ENCODE measurements at places on chromosomes 5 and 9.
A peak's percentile ranks its signal among the peaks of the same experiment; 100 is the strongest.

- no peak overlapping the region for H3K27ac ChIP-seq
- H3K36me3 ChIP-seq, result no peaks in the 10 kb centered on the region
- DNase-seq, result no peak
- no peaks in the 10 kb centered on the region for H3K27me3 ChIP-seq
- no peak overlapping the region for H3K4me3 ChIP-seq
These were observed 28.4 kb downstream of the PSAT1 start for GRCh38 chr9:78325343-78325742.

- no peaks in the 10 kb centered on the region for H3K27me3 ChIP-seq
- H3K4me1 ChIP-seq, result peaks cover 7% of the 10 kb centered on the region
- no peaks in the 10 kb centered on the region for H3K36me3 ChIP-seq
- H3K4me3 ChIP-seq, result no peak overlapping the region
- DNase-seq, result no peak
These were observed 77.0 kb upstream of the SEMA6A start for GRCh38 chr5:116651653-116652052.

- no peak overlapping the region for H3K4me3 ChIP-seq
- H3K27ac ChIP-seq, result no peak overlapping the region
- H3K4me1 ChIP-seq, result no peaks in the 10 kb centered on the region
- H3K27me3 ChIP-seq, result no peaks in the 10 kb centered on the region
- H3K36me3 ChIP-seq, result no peaks in the 10 kb centered on the region
These were observed 179.3 kb downstream of the ALDH1A1 start for GRCh38 chr9:72773570-72773969.

GRCh38 chr9:6959270-6960000 is 201.7 kb downstream of the KDM4C start:
- H3K4me3 ChIP-seq, result no peak overlapping the region
- no peak overlapping the region for H3K27ac ChIP-seq
- no peak for DNase-seq
- no peaks in the 10 kb centered on the region for H3K27me3 ChIP-seq
- H3K4me1 ChIP-seq, result no peaks in the 10 kb centered on the region

GRCh38 chr5:129382921-129383672 is 77.0 kb upstream of the ADAMTS19 start:
- H3K4me1 ChIP-seq, result no peaks in the 10 kb centered on the region
- no peak overlapping the region for H3K27ac ChIP-seq
- no peaks in the 10 kb centered on the region for H3K27me3 ChIP-seq
- H3K36me3 ChIP-seq, result no peaks in the 10 kb centered on the region

DNA sequence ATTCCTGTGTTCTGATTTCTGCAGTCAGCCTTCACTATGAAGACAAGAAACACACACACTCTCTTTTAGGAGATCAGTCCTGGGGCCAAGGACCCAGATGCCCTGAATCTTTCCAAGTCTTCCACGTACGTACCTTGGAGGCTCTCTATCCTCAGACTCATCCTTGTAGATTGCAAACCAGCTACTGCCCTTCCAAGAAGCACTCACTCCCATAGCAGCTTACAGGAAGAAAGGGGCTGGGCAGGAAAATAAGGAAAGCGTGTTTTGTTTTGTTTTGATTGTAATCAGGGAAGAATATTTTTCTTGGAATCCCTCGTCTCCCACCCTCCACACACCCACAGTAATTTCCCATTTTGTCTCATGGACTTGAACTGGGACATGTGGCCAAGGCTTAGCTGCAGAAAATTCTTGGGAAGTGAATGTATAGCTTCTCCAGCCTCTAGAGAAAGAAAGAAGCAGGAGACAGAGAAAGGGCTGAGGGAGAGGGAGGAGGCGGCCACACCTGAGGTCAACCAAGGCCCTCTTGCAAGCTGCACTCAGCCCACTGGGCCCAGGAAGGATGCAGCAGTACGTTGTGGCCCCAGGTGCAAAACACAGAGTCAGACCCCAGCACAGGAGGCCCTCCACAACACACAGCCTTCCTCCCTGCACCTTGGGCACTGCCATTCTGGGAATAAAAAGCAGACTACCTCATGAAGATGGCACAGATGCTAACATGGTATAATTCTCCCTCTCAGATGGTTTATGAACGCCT is 29.9 kb downstream of the IRX2 start:
- H3K27me3 ChIP-seq, result no peaks in the 10 kb centered on the region
- H3K36me3 ChIP-seq, result no peaks in the 10 kb centered on the region
- no peaks in the 10 kb centered on the region for H3K4me1 ChIP-seq
- DNase-seq, result peak; percentile 58
- H3K27ac ChIP-seq, result no peak overlapping the region

DNA sequence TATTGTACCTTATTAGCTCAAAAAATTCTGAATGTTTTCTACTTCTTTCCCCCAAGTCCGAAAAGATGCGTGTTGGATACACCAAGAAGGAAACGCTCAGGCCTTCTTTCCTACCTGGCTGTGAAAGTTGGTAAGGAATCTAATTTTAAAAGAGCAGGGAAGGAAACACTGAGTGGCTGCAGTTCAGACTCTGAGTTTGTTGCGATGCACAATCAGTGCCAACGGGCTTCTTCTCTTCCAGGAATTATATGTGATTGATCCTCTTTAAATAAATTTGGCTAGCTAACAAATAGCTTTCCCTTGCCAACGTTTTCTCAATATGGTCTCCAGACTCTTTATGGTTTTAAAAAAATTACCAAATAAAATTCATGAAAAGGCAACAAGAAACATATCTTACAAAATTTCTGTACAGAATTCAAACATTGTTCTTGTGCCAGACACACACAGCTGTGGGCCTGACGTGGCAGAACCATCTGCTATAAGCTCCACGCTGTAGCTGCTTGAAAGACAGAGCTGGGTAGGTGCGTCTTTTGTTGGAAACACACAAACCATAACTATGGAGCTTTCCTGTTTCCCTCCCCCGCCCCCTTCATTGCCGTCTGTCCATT is 493.1 kb downstream of the ZNF608 start:
- H3K4me1 ChIP-seq, result no peaks in the 10 kb centered on the region
- no peaks in the 10 kb centered on the region for H3K36me3 ChIP-seq
- H3K4me3 ChIP-seq, result no peak overlapping the region
- no peaks in the 10 kb centered on the region for H3K27me3 ChIP-seq

DNA sequence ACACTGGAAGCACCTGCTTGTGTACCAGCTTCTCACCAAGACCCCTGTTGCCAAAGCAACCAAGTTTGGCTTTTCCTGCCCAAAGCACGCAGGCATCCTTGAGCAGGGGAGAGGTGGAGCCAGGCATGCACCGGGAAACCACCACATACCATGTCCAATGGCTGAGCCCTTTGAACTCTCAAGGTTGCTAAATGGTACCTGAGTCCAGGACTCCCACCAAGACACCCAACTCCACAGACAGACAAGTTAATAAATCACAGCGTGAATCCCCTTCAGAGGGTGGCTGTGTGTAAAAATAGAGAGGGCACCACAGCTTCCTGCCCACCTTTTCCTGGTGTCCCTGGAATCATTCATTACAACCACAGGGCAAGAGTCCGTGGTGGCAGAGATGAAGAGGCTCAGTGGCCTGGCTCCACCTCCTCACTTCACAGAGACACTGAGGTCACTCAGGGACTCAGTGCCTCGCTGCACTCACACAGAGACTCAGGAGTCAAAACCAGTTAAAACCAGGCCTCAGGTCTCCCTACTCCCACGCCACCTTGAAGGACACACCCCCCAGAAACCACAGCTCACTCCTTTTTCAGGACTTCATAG is 143.7 kb downstream of the C5orf15 start:
- no peak overlapping the region for H3K27ac ChIP-seq
- H3K27me3 ChIP-seq, result no peaks in the 10 kb centered on the region
- no peak overlapping the region for H3K4me3 ChIP-seq
- H3K4me1 ChIP-seq, result no peaks in the 10 kb centered on the region

DNA sequence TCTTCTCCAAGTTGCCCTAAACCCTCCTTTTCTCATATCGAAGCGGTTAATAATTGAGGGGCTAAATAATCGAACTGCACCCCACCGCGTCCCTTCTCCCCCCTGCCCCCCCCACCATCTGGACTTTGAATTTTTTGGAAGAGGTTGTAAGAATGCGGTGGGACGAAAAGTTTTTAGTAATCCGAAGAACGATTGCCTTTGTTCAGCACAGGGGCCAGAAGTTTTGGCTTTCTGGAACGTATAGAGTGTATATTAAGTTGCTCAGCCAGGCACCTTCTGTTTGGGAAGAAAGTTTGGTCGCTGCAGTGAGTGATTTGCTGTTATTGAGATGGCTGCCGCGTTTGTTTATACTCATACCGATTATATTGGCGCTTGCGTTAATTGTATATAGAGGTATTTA is 518 bp downstream of the ERBIN start:
- no peak for DNase-seq
- H3K36me3 ChIP-seq, result no peaks in the 10 kb centered on the region
- peak overlapping the region; percentile 67 for H3K4me3 ChIP-seq
- H3K27me3 ChIP-seq, result no peaks in the 10 kb centered on the region

DNA sequence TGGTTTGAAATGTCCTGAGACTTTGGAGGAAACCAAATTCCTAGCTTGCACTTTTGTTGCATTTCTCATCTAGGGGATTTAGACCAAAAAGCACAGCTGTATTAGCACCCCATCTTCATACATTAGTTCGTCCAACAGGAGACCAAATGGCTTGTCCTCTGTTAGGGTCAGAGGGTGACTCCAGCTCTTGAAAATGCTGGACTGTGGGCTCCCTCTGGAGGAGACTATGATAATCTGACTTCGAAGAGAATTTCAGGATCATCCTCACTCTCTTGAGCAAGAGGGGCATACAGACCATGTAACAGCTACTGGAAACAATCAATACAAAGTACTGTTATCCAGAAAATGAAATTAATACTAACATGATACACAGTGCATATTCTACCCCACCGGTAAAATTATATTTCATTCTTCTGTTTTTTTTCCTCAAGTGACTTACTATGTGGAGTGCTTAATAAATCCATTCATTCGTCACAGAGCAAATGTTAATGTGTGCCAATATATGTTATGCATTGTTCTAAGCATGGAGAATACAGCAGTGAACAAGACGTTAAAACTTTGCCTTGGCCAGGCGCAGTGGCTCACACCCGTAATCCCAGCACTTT is 63.7 kb upstream of the PPP2CA start:
- H3K36me3 ChIP-seq, result no peaks in the 10 kb centered on the region
- H3K4me3 ChIP-seq, result no peak overlapping the region
- DNase-seq, result no peak
- no peak overlapping the region for H3K27ac ChIP-seq
- no peaks in the 10 kb centered on the region for H3K27me3 ChIP-seq

DNA sequence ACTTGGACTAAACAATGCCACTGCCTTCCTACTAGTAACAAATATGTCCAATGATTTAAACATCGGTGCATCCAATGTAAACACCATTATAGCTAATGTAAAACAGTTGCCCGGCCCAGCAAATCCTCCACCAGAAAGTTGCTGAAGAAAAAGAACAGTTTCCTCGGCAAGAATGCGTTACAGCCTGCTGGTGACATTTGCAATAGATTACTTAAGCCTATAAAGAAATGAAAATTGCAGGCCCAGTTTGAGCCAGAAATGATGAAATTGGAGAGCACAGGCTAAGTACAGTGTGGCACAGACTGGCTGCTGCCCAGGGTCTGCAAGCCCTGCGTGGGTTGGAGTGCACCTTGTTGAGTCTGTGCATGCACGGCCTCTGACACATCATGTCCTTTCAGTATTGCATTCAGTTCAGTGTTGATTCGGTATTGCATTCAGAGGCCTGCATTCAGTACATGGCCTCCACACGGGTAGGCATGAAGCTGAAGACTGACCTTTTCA is 406.0 kb upstream of the KLF4 start:
- H3K4me3 ChIP-seq, result no peak overlapping the region
- H3K27me3 ChIP-seq, result no peaks in the 10 kb centered on the region

- no peak overlapping the region for H3K27ac ChIP-seq
- H3K4me1 ChIP-seq, result no peaks in the 10 kb centered on the region
- no peak overlapping the region for H3K4me3 ChIP-seq
- H3K36me3 ChIP-seq, result no peaks in the 10 kb centered on the region
- no peak for DNase-seq
- H3K27me3 ChIP-seq, result no peaks in the 10 kb centered on the region
These were observed 77.3 kb downstream of the UBE2QL1 start for GRCh38 chr5:6525910-6526309.

- DNase-seq, result peak; percentile 74
- no peak overlapping the region for H3K4me3 ChIP-seq
- H3K27ac ChIP-seq, result peak overlapping the region; percentile 20
- H3K36me3 ChIP-seq, result no peaks in the 10 kb centered on the region
- no peaks in the 10 kb centered on the region for H3K27me3 ChIP-seq
These were observed 43.3 kb upstream of the TJP2 start for GRCh38 chr9:69130456-69131441.

DNA sequence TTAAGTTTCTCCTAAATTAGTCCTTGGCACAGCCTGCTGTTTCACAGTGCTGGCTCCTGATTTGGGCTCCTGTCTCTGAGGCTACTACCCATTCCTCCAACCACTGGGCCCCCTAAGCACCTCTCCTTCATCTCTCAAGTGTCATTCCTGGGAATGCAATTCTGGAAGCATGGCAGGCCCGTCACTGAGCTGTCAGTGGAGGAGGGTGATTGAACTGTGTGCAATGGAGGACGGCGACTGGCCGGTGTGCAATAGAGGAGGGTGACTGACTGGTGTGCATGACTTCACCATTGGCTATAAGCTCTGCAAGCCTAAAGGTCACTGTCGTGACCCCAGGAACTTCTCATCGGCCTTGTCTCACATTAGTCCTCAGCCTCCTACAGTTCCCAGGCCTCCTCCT is 12.4 kb upstream of the IL17B start:
- H3K36me3 ChIP-seq, result no peaks in the 10 kb centered on the region
- H3K4me3 ChIP-seq, result no peak overlapping the region
- DNase-seq, result no peak
- no peaks in the 10 kb centered on the region for H3K27me3 ChIP-seq

- H3K27ac ChIP-seq, result no peak overlapping the region
- no peak for DNase-seq
- no peak overlapping the region for H3K4me3 ChIP-seq
These were observed 241.4 kb downstream of the DRD1 start for GRCh38 chr5:175202463-175203068.

DNA sequence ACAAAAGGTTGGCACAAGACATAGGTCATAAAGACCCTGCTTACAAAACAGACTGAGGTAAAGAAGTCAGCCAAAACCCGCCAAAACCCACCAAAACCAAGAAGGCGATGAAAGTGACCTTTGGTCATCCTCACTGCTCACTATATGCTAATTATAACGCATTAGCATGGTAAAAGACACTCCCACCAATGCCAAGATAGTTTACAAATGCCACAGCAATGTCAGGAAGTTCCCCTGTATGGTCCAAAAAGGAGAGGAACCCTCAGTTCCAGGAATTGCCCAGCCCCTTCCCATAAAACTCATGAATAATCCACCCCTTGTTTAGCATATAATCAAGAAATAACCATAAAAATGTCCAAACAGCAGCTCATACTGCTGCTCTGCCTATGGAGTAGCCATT is 27.7 kb downstream of the MLLT3 start:
- no peaks in the 10 kb centered on the region for H3K27me3 ChIP-seq
- H3K4me1 ChIP-seq, result peaks cover 25% of the 10 kb centered on the region
- H3K36me3 ChIP-seq, result no peaks in the 10 kb centered on the region
- H3K4me3 ChIP-seq, result no peak overlapping the region

GRCh38 chr5:66139318-66139712 is 4.8 kb upstream of the SREK1 start:
- no peaks in the 10 kb centered on the region for H3K36me3 ChIP-seq
- no peak overlapping the region for H3K4me3 ChIP-seq
- H3K27me3 ChIP-seq, result no peaks in the 10 kb centered on the region
- H3K27ac ChIP-seq, result no peak overlapping the region
- no peak for DNase-seq
- H3K4me1 ChIP-seq, result peaks cover 7% of the 10 kb centered on the region

Data from vagina (tissue), 2 donors.